ENCODE measurements at places on chromosomes 4 and X.
A peak's percentile ranks its signal among the peaks of the same experiment; 100 is the strongest.

DNA sequence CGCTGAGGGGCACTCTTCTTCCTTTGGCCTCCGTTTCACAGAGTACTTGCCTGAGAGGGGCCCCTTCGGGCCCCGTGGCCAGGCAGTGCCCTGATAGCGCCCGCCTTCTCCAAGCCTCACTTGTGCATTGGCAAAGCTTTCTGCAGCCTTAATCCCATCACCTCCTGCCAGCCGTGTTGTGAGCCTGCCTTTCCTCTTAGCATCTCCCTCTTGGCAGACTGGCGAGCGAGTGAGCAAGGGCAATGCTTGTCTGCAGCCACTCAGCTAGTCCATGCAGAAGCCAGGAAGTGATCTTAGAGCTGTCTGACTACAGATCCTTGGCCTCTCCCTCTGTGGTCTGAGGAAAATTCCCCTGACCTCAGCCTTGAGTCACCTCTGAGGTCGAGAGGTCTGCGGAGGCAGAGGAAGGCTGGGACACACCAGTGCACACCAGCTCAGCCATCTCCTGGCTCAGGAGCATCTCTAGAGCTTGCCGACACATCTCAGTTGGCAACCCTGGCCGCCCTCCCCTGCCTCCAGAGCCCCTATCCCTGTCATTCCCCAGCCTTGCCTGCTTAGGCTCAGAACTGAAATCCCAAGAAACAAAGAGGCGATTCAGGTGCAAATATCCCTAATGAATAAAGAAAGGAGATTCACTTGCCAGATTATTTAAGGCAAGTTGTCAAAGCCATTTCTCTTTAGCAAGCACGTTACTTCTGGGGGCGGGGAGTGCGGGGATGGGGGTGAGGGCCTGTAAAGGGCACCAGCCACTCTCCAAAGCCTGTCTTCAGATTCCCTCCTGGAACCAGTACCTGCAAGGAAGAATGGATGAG, 143.5 kb upstream of the MAMLD1 start:
- DNase-seq, result no peak

GRCh38 chrX:123923211-123923610, 38.3 kb upstream of the STAG2 start:
- no peak for DNase-seq

DNA sequence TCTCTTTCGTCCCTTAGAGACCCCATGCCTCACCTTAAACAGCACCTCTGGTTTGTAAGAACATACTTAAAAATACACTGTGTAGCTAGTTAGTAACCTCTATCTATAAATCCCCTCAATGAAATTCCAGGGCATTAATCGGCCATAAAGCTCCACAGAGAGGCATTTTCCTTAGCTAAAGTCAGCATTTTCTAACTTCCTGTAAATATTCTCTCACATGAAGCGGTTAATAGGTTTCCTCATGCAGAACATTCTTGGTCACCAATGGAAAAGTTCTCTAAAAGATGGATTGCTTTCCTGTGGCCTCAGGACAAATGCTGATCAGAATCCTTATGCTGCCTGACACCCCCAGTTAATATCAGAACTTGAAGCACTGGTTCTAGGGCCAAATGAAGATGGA, 248.6 kb upstream of the BOD1L1 start:
- DNase-seq, result no peak

DNA sequence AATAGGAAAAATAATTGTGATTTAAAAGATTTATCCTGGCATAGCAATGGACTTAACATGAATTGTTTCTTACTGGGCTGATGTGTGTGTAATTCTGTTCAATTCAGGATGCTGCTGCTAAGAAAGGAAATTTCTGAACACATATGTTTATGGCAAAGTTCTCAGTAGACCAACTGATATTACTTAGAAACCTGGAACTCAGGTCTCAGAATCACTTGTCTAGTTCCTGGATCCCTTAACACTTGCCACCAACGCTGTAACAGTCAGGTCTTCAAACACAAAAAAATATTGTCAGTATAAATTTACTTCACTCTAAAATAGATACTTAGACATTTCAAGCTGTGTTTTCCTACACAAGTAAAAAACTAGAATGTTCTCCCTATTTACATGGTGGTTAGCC, 5.5 kb downstream of the CASP3 start:
- peak; percentile 3 for DNase-seq

DNA sequence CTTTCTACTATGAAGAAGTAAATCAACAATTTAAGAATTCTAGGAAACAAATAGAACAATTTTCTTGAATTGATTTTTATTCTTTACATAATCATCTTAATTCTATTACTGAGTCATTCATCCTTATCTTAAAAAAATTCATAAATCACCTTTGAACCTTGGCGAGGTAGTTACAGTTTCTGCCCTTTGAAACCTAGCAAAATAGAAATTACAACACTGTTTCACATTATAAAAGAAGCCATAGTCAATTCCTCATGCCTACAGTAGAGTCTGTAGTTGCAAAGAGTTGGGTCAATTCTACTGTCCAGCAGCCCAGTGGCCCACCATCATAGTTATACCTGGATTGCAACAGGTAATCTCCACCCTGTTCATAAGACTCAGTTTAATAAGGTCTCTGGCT, 7.3 kb downstream of the SMIM31 start:
- DNase-seq, result no peak

- DNase-seq, result no peak
Measured at GRCh38 chr4:57442241-57442640, 332.1 kb upstream of the IGFBP7 start.

- DNase-seq, result peak; percentile 77
Measured at GRCh38 chrX:1392376-1393068, 609 bp upstream of the SLC25A6 start.

DNA sequence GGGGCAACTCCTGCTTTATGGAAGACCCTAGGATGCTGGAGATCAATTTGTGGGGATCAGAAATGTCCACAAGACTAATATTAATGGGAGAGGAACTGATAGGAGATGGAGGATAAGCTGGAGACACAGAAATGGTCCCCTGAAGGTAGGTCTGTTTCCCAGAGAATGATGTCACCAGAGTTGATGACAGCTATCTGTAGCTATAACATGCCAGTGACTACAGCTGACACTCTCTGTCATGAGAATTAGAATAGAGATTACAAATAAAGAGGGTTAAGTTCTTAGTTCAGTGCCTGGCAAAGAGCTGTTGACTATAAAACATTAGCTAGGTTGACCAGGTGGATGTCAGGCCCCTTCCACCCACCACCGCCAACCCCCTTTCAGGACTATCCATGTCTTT, 9.3 kb downstream of the BST1 start:
- DNase-seq, result no peak

DNA sequence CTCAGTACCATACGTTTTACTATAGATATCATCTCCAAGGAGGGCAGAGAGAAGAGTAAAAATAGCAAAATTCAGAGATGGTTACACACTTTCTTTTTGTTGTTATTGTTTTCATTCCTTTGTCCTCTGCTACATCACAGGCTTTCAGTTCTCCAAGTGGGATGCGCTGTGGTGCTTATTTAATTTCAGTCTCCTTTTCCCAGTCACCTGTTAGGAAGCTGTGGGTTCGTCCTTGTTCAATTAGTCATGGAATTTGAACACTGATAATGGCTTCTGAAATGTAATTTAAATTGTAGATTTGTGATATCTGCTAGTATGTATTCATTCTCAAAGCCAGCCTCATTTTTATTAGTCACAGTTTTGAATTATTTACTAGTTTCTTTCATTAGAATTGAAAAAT, 38.8 kb upstream of the DHRSX start:
- no peak for DNase-seq

DNA sequence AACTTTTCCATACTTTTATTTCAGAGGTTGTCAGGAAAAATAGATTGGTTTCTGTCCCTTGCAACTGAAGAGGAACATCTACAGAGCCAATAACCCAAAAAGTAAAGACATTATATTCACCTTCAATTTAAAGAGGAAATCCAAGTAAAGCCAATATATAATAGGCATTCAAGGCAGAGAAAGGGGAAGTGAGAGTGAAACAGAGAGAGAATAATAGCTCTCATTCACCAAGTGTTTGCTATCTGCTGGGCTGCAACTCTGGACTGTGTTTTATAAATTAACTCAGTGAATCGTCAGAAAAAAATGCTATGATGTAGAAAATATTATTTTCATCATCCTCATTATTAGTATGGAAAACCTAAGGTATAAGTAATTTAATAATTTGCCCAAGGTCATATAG, 448.5 kb downstream of the TRAM1L1 start:
- no peak for DNase-seq

DNA sequence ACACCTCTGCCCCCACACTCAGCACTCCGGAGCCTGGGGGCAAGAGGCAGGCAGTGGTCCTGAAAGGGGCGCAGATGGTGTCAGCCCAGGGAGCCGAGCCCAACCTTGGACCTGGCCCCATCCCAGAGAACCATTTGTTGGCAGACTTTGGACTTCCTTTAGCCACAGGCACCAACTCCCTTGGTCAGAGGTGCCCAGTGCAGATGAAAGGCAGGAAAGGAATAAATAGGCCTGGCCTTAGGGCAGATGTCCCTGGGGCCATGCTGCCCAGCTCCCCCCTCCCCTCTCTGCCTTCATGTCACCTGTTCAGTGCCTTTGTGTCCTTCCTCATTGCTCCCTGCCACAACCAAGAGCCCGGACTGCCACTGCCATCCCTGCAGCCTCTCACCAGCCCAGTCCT, 52.8 kb downstream of the SEL1L3 start:
- DNase-seq, result peak; percentile 97

GRCh38 chr4:98778206-98778605, 119.8 kb upstream of the TSPAN5 start:
- DNase-seq, result no peak

DNA sequence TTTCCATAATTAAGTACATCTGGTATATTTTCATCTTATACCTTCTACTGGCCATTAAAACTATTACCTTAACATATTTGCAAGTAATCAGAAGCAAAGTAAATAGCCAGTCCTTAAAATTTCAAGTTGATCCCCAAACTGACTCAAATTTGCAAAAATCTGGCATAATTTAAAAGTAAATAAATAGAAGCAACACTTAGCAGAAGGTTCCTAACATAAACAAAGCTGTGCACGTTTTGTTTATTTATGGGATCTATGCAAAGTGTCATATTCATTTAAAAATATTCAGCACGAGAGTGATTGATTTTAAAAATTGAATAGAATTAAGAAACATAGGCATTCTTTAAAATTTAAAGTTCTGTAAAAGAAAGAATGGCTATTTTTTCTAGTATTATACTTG, 9.8 kb upstream of the CXXC4 start:
- DNase-seq, result no peak

DNA sequence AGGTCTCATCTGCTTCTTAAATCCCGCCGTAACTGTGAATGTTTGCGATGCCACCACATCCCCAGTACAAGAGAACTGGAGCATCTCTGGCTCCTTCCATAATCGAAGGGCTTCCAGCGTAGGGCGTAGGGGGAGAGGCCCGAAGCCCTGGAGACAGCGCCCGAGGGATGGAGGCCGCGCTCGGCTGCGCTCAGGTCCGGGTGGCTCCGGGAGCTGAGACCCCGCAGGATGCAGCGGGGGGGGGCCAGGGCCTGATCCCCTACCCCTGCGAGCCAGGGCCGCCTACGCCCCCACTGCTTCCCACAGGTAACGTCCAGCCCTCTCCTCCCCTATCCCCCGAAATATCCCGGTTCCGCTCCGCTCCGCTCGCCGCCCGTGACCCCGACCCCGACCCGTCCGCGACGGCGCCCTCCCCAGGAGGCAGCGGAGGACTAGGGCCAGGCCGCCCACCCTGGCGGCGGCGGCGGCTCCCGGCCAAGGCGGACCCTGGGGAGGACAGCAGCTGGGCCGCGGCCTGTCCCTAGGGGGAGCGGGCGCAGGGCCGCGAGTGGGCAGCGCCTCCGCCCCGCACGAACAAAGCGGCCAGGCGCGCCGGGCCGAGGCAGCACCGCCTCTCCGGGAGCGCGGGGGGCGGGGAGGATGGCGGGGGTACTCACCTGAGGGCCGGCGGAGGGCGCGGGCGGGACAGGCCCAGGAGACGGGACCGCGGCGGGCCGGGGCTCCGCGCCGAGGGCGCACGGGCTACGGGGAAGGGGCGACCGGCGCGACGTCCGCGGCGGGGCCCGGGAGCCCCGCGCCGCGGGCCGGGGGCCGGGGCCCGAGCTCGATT, 723 bp downstream of the WDFY3 start:
- peak; percentile 67 for DNase-seq

GRCh38 chr4:164512124-164512523, 241.8 kb upstream of the SMIM31 start:
- DNase-seq, result no peak

- no peak for DNase-seq
Measured at GRCh38 chr4:99617374-99617773, 40.3 kb downstream of the C4orf54 start.

DNA sequence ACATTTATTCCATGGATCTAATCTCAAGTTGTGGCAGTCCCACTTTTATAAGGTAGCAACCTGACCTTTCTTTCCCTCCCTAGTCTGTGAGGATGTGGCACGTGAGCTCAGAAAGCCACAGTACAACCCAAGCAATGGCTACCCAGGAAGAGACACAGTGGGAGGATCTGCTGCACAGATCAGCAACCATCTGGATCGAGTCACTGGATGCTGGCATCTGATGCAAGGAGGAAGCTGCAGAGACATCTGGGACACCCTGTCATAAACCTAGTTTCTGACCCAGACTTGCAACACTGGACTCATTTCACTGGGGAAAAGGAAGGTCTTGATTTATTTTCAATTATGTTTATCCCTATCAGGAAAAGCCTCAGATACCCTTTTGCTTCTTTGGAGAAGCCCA, 327.1 kb downstream of the PAPSS1 start:
- no peak for DNase-seq

DNA sequence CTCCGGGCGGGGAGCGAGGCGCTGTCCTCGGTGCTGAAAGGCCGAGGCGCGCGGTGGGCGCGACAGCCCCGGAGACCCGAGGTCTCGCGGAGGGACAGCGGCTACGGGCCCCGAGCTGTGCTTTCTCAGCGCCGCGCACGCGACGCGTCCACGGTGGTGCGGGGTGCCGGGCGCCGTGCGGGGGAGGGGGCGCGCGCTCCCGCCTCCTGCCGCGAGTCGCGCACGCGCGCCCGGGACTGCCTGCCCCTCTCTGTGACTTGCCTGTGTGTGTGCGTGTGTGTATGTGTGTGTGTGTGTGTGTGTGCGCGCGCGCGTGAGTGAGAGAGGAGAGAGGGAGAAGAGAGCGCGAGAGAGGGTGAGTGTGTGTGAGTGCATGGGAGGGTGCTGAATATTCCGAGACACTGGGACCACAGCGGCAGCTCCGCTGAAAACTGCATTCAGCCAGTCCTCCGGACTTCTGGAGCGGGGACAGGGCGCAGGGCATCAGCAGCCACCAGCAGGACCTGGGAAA, at the start of gene GRIA2:
Gene GRIA2, plus strand, starts transcription at position 358 of the 511 bp plus-strand sequence. CDS start 315 bp downstream, outside the sequence.
- DNase-seq, result peak; percentile 82

DNA sequence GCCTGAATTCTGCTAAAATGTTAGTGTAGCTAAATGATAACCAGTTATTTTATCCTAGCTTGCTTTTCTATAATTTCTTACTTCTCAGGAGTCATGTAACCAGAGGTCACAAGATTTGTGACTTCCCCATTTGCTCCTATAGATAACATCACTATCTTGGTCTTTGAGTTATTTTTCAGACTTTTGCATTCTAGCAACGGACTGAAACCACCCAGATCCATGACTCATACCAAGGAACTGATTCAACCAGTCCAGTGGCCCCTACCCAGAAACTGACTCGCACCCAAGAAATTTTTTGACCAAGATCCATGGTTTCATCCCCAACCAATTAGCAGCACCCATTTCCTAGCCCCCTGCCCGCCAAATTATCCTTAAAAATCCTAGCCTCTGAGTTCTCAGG, 50.0 kb downstream of the IQCM start:
- DNase-seq, result no peak

GRCh38 chrX:46626566-46626965, 53.0 kb downstream of the CHST7 start:
- no peak for DNase-seq

Data from cerebellar cortex (tissue), 1 donor.